ENCODE measurements at places on chromosomes 1 and 21.

DNA sequence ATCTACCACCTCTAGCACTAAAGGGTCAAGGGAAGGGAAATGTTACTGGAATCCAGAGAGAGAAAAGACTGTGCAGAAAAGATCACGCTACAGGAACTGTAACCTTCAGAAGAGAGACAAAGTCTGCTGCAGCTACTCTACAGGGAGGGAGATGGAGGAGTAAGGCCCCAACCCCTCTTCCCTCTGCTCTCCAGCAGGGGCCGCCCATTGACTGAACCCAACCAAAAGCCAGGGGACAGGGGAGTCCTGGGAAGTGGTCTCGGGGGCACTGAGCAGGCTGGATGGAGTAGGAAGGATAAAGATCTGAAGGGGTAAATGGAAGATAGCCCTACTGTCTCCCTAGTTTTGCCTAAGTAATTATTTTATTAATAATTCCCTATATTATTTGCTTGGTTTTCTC is 72.8 kb upstream of the NR5A2 start:
- DNase-seq = peak; percentile 31

GRCh38 chr1:31244326-31244725 is 4.6 kb upstream of the NKAIN1 start:
- no peak for DNase-seq

DNA sequence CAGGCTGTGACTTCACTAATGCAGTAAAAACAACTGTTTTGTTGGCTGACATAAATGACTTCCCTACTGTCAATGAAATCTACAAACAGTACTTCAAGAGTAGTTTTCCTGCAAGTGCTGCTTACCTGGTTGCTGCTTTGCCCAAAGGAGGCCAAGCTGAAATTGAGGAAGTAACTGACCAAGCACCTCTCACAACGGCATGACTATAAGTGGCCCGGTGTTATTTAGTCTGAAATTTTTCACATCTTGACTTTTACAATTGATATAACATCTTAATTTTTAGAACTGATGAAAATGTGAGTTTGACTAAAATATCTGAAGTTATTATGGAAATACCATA is 274.9 kb upstream of the NR5A2 start:
- DNase-seq = no peak

- peak; percentile 43 for DNase-seq
Measured at GRCh38 chr1:202615501-202616354, 94.5 kb downstream of the SYT2 start.

DNA sequence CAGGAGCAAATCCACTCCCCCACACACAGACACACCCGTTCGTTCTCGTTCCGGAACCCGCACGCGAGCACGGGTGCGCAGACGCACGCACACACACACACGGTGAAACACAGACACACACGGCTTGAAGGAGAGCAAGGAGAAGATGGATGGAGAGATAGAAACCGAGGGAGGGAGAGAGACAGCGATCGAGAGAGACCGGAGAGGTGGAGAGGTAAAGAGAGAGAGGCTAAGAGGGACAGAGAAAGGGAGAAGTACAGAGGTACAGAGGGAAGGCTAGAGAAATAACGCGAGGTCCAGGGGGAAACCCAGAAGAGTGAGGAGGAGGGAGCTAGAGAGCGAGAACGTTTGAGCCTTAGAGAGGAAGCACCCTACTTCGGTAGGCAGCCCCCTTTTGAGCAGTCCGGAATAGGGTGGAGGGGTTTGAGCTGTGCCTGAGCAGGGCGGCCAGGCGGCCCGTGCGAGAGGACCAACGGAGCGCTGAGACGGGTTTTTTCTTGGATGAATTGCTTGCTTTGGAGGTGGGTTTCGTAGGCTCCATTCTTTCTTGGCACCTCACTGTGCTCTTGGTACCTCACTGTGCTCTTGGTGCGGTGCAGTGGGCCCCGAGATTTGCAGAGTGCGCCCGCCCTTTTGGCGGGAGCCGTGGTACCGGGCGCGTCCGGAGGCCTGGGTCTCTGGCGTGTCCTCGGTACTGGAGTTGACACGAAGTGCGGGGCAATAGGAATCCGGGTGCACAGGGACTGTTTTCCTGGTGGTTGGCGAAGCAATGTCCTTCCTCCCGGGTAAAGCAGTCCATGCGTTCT is 88.4 kb upstream of the RHOU start:
- DNase-seq = peak; percentile 37

GRCh38 chr1:183571678-183572268 is 18.5 kb downstream of the NCF2 start:
- no peak for DNase-seq

Data from right lobe of liver (tissue), 6 donors.